Trophoblast cell (in vitro differentiated cells and primary cell): ENCODE measurements at places on chromosomes 11 and 22.

DNA sequence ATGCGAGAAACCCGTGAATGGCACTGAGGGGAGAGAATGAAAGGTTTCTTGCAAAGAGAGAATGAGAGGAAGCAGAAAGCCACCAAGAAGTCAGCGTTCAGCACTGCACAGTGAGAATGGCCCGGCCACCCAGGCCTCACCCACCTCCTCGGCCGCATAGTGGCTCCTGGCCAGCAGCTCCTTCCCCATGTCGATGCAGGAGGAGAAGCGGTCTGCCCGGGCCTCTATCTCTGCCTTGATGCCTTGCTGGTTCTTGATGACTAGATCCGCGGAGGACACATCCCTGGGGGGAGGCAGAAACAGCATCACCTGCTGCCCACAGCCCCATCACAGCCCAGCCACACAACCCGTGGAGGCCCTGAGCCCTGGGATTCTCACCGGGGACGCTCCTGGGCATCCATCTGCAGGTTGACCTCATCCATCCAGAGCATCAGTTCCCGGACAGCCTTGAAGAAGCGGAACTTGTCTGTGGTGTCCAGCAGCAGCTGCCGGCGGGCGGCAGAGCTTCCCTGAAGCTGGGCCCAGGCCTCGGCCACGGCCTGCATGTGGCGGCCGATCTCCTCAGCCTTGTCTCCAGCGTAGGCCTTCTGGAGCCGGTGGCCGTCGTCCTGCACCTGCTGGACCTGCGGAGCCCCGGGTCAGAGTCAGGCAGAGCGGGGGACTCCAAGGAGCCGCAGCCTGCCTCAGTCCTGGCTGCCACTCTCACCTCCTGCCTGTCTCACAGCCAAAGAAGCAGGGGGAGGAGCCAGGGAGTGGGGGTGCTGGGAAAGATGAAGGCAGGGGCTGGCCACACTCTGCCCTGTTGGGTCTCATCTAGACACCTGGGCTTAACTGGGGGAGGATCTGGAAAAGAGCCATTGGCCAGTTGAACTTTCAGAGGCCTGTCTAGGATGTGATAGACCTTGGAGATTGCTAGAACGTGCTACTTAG, 12.2 kb upstream of the RBM4B start:
- DNase-seq = no peak

DNA sequence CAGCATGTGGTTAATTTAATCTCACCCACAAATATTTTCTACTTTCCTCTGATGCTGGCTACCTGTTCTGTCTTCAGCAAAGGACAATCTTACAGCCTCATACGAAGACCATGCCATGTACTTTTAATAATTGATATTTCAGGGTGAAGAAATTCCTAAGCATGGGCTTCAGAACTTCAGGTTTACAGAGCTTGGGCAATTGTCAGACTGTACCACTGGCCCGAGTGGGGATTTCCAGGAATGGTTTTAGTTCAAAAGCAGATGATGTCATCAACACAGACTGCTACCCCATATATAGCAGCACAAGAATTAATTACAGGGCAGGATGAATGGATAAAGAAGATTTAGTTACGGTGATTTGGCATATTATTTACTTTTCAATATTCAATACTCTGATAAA, 171.8 kb downstream of the ETS1 start:
- DNase-seq = no peak

- no peak for DNase-seq
Measured at GRCh38 chr11:65130631-65131416, 3.5 kb downstream of the SYVN1 start.

- peak; percentile 99 for DNase-seq
Measured at GRCh38 chr11:69497221-69497787, 15.8 kb downstream of the LINC01488 start.

DNA sequence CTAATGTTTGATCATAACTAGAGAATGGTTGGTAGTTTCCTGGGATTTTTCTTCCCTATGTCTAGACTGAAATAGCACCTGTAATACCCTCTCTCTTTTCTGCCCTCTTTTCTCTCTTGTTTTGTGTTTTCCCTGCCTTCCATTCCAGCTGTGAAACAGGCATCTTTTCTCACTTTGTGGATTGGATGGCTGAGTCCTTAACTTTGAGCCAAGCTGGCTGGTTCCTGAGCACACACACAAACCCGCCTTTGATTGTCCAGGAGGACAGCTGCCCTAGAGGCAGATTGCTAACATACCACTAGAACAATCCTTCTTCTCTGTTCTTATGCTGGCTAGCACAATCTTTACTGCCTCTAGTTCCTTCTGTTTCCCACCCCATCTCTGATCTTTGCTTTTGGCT, 17.7 kb downstream of the CTNND1 start:
- peak; percentile 85 for DNase-seq

DNA sequence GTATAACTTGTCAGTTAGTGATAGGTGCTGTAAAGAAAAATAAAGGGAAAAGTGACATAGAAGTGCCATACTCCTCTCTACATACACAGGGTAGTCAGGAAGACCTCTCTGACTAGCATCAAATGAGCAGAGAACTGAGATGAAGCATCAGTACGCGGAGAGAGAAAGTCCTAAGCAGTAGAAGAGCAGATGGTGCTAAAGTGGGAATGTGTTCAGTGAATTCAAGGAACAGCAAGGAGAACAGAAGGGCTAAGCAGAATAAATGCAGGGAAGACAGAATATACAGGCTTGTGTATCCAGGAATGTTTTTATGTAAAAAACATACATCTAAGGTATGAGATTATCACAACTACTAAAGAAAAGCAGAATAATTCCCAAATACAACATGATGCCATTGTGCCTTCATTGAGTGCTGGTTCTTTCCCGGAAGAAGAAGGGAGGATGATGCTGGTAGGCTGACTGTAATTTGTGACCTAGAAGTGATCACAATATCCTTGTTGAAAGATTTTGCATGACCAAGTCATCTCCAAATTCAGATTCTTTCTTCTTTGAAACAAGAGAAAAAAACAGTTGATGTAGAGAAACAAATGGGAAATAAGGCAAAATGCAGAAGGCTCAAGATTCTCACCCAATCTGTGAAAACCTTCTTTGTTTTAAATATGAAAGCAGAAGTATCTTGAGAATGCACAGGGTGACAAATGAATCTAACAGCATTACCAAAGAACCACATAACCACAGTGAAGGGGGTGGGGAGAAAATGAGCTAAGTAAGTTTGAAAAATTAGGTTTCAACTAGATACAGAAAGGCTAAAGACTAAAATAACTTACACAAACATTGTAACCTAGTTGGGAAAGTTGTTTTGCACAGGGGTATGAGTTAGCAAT, 20.5 kb downstream of the MRE11 start:
- no peak for DNase-seq

DNA sequence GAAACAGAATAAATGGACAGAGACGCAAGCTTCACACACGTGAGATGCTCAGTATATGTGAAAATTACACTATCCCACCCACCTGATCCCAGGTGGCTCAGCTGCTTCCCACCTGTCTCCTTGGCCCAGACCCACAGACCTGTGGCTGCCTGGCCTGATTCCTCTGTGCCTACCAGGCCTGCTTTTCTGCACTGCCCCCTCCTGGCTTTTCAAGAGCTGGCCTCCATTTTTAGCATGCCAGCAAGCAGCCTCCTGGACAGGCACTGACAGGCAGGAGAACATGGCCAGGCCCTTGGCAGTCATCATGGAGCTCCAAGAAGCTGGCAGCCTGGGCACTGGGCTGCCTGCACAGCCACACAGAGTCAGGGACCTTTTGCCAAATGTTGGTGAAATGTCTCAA, 79.5 kb upstream of the HMGXB4 start:
- DNase-seq = no peak

GRCh38 chr11:128488471-128488870, 98.9 kb downstream of the ETS1 start:
- DNase-seq = no peak

DNA sequence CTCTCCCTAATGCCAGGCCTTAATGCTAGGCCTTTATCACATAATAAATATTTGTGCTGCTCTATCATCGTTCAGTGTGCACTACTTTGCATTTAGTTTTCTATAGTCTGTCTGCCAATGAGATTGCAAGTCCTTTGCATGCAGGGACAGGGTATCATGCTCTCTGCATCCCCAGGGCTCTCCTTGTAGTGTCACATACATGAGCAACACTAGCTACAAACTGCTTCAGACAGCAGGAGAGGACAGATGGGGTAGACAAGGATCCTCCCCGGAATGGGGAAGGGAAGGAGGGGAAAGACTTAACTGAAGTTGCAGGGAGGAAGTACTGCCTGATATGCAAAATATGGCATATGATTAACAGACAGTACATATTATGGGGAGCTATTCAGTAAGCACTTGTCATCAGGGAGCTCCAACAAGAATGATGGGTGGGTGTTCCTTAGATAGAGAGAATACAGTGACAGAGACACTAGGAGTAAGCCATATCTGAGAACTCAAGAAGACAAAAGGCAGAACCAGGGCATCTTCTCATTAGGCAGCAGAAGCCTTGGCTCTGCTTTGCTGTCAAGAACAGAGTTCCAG, 42.8 kb downstream of the ZNF202 start:
- DNase-seq = no peak

GRCh38 chr11:124072147-124072546, 31.0 kb upstream of the OR10G7 start:
- DNase-seq = no peak

GRCh38 chr11:130338667-130339066, 23.9 kb upstream of the ZBTB44 start:
- DNase-seq = no peak

DNA sequence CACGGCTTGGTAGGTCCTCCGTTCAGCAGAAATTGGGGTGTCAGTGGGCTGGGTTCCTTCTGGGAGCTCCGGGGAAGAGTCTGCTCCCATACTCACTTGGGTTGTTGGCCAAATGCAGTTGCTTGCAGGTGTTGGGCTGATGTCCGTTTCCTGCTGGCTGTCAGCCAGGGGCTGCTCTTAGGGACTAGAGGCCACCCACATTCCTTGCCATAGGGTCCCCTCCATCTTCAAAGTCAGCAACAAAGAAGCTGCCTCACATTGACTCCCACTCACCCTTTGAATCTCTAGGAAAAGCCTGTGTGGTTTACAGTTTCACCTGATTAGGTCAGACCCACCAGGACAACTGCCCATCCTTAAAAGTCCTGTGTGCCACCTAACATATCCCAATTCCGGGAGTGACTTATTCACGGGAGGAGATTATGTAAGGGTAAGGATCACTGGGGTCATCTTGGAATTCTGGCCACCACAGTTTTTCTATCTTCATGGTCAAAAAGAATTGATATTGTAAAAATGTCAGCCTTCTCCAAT, 43.0 kb downstream of the TPCN2 start:
- no peak for DNase-seq

GRCh38 chr11:110529043-110529442, 99.3 kb downstream of the FDX1 start:
- peak; percentile 20 for DNase-seq

DNA sequence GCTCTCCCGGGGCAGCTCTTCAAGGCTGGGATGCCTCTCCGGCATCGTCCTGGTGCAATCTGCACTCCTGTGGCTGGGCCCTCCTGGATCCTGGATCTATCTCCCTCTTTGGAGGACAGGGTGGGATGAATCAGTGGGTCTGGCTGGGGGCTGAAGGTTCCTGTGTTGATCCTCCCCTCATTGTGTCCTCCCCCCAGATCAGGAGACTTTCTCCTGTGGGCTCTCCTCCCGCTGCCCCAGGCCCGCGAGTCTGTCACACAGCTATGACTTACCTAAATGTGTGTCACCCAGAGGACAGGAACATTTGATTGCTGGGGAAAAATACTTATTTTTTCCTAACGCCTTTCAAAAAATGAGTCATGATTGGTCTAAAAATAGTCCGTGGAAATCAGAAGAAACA, 106.8 kb upstream of the NECTIN1 start:
- no peak for DNase-seq

DNA sequence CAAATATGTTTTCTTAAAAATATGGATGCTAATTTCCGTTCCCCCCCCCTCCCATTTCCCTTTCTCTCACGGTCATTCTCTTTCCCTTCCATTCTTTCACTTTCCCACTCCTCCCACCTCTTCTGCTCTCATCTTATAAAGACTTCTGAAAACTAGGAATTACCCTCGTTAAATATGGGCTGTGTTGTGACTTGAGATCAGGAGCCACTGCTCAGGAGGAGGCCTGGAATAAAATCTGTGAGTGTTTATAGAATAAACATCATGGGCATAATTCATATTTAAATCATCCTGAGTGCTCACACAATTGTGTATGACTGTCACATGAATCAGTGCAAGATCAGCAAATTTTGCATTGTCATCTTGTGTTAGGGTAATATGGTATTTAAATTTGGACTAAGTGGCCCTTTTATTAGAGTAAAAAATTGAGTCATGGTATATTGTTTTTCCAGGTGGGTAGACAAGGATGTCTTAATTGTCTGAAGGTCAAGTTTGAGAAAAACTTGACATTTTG, 208.0 kb downstream of the DDX10 start:
- no peak for DNase-seq

DNA sequence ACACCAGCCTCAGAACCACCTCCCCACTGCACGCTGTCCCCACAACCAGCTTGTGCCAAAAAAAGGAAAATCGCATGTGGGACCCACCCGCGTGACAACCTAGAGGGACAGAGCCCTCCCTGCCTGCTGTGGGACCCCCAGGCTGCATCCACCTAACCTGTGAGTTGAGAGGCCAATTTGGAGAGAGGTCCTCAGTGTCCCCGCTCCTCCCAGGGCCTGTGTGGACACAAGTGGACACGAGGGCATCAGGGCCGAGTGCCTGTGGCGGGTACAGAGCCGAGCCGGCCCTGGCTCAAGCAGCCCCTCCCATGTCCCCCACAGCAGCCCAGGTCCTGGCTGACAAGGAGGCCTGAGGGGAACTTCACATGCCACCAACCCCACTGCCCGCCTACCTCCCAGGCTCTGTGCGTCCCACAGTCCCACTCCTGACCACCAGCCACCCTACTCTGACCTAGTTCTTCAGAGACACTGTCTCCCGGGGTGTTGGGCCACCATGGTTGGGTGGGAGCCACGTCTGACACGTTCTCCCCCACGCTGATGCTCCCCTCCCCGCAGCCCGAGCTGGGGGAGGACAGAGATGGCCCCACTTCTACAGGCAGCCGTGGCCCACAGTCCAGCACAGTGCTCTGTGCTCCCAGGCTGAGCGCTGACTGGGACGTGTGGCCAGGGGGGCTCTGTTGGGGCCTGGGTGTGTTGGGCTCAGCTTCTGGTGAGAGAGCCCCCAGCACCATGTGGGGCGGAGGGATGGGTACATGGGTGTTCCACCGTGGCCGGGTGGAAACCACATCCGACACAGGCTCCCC, 19.2 kb downstream of the SELENOO start:
- DNase-seq = no peak

DNA sequence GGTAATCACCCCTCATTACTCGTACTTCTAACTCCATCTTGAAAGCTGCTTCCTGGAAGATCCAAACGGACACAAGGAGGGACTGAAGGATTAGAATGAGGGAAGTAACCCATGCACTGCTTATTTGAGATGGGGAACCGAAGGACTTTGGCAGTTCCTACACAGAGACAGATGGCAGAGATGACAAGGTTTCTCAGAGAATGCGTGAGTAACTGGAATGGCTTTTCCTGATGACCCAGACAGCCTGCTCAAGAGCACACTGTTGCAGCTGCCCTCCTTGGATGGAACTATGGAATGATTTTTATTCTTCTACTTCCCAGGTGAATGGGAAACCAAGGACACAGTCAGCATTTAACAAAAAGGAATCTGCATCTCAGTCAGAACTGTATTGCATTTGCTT, 7.3 kb downstream of the KCNJ11 start:
- no peak for DNase-seq
